ENCODE measurements at places on chromosomes 4 and X.

- DNase-seq, result no peak
These were observed 2.0 kb downstream of the HSPA4L start for GRCh38 chr4:127783955-127784770.

DNA sequence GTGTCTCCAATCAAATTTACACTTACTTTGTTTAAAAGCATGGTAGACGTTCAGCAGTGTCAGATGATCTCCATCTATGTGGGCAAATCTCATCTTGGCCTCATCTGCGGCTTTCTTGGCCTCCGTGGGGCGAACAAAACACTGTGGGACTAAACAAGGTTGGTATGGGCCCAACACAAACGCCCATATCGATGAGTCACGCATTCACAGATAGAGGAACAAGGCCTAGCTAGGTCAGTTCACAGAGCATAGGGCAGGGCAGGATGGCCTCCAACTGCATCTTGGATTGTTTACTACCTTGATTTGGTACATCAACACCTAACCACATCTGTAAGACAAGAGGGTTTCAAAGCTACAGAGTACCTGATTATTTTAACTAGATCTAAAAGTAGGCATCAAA is 47.3 kb downstream of the DHX15 start:
- no peak for DNase-seq

DNA sequence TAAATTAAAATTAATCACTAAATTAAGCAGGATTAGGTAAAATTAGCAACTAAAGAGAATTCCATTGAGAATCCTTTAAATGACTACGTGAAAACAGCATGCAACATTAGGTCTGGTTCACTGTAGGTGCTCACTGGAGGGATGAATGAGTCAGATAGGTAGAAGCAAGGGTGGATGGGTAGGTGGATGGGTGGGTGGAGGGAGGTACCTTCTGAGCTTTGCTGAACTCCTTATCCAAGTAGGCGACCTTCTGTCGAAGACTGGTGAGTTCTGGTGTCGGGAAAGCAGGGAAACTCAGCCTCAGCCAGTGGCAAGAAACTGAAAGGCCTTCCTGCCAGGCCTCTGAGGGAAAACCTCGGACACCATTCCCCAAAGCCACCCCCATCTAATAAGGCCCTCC is 3.0 kb downstream of the GRIPAP1 start:
- no peak for DNase-seq

DNA sequence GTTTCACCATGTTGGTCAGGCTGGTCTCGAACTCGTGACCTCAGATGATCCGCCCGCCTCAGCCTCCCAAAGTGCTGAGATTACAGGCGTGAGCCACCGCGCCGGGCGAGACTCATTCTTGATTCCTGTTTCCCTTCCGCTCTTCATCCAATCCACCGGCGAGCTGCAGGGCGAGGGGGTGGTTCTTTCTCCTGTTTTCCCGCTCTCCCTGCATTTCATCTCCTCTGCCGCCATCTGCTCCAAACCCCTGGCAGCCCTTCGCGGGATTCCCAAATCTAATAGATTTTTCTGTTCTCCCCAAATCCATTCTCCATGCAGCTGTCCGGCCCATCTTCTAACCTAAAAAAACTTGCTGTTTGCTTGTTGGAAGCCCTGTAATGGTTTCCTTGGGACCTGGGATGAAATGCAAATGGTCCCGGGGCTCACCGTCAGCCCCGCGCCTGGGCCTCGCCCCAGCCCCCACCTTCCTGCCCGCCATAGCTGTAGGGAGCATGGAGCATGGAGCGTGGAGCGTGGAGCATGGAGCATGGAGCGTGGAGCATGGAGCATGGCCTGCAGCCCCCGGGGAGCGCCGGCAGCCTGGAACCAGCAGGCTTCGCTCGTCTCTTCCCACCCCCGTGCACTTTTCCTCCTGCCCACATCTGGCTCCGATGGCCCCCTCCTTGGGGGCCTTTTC is 1.1 kb downstream of the ZFP42 start:
- DNase-seq, result no peak

DNA sequence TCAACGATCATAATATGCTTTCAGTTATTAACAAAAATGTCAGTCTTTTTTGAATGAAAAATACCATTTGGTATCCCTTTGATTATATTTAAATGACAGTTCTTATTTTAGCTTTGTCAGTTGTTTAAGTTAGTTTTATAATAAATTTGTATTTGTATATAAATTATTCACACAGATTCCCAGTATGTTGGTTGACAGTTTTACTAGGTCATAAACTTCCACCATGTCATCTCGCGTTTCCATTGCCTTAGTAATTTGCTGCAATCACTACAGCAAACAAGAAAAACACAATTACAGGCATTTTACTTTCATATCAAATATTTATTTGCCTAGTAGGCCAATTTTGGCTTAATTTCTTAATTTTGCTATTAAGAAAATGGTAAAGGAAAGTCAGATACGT is 109.6 kb upstream of the ANK2 start:
- DNase-seq, result no peak
